ENCODE measurements at places on chromosomes 11 and 22.

DNA sequence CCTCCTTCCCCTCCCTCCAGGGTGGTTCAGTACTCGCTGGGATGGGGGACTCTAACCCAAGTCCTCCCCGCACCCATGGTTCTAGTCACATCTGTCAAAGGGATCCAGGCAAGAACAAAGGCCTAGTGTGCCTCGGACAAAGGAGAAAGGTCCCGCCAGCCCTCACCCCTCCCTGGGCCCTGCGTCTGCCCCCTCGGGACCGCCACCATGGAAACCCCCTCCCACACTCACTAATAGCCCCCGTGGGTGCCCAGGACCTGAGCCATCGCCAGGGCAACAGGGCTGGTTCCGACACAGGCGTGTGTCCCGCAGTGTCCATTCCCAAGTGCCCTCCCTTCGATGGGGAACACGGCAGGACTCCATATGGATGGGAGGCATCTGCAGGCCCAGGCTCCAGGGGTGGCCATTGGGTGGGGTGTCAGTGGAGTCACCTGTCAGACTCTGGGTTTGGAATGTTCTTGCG is 5.1 kb upstream of the CARNS1 start:
- no peak for DNase-seq

DNA sequence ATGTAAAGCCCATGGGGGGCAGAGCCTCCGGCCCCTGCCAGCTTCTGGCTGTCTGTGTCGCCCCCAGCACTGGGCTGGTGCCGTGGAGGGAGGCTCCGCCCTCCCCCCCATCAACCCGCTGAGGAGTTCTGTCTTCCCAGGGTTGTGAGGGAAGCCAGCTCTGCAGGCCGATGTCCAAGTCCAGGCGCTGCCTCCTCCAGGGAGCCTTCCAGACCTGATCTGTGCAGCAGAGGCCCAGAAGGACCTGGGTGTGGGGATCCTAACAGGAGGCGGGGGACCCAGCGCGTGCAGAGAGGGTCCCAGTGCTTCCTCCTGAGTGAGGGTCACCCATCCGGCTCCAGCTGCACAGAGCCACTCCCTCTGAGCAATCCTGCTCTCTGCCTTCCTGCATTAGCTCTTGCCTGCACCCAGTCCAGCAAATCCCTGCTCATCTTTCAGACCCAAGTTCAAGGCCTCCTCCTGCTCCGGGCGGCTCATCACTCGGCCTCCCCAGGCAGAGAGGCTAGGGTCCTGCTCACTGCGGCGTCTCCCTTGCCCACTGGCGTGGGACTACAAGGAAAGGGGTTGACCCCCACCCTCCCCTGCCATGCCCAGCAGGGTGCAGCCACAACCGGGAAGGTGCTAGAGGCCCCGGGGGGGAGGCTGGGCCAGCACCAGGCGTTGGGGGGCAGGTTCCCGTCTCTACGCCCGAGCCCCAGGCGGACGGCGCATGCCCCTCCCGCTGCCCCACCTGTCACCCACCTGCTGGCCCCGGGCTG is 16.4 kb downstream of the PRR33 start:
- no peak for DNase-seq

DNA sequence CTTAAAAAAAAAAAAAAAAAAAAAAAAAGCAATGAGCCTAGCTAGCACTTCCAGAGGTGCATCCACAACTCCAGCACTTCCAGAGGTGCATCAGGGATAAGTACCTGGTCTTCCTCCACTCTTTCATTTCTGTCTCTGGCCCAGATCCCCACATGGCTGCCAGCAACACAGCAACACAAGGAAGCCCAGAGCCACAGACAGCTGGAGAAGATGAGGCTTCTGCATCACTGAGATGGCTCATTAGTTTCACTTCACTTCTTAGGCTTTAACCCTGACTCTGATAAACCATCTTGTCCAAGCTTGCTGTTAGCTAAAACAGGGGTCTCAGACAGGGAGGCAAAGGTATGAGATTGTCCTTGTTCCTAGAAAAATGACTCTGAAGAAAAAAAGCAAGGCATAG is 35.6 kb downstream of the PC start:
- DNase-seq, result no peak

DNA sequence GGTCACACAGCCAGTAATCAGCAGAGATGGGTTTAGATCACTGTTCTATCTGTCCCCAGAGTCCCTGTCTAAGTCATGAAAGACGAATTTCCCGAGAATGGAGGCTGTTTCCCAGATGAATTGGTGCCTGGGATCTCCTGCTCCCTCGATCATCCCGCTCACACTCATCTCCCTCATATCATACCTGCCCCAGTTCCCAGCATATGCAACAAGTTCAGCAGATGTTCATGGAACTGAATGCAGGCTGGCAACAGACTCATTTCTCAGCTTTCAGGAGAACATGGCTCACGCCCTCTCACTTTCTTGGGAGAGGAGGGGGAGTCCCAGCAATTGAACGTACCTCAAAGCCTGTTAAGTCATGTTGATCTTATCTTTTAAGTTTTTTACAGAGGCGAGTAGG is 22.1 kb downstream of the CD6 start:
- no peak for DNase-seq

DNA sequence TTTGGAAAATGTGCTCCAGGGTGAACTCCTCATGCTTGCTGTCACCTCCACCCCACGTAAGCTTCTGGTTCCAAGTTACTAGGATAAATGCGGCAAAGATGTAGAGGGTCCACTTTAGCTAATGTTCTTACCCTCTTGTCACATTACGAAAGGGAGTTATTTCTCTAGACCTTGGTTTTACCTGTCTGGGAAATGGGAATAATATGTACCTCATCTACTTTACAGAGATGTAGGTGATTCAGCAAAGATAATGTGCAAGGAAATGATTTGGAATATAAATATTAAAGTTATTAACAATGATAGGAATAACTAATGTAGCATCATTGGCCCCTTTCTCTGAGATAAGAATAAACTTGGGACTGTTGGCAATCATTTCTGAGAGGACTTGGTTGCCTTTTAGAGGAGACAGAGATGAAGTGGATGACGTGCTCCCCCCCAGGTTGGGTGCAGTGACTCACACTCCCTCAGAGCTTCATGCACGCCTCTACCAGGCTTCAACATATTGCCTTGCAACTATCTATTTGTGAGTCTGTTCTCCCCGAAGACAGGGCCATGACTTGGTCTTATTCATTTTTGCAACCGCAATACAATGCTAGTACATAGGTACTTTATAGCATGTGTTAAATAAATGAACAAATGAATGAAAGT is 97.1 kb downstream of the ME3 start:
- DNase-seq, result no peak

DNA sequence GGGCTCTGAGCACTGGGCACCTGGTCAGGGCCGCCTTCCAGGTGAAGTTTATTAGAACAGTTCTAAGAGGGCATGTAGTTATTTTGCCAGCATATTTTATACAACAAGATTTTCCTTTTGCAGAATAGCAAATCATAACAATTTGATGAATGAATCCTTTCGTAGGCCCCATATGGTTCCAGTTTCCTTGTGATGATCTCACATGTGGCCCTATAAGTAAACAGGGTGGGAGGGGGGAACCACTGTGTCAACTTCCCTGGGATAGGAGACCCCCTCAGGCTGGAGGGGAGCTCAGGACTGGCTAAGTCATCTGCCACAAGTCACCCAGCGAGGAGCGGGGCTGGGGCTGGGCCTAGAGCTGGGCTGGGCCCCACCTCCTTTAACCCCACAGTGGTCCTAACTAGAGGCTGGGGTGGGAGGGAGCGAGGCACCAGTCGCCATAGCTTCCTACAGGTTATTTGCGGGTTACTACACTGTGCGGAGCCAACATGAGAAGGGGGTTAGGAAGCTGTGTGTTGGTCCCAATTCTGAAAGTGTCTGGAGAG is 4.2 kb downstream of the FBLN1 start:
- DNase-seq, result no peak

GRCh38 chr11:12243486-12243885 is 133.1 kb downstream of the MICAL2 start:
- DNase-seq, result no peak

GRCh38 chr11:68933605-68934320 is 30.1 kb downstream of the IGHMBP2 start:
- DNase-seq, result no peak

DNA sequence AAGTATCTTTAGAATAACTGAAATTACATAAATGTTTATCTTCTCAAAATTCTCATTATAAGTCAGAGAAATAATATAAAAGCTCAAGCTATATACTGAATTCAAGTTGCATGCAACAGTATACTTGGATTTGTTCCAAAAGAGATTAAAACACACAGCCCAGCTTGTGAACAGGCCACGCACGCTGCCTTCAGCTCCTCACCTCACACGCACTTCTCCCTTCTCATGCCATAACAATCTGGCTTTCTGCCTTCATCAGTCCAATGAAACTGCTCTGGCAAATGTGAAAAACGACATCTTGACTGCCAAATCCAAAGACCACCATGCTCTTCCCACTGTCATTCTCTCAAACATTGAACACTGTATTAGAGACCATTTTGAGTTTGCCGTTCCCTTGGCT is 22.1 kb downstream of the ATP6V1E1 start:
- DNase-seq, result no peak

DNA sequence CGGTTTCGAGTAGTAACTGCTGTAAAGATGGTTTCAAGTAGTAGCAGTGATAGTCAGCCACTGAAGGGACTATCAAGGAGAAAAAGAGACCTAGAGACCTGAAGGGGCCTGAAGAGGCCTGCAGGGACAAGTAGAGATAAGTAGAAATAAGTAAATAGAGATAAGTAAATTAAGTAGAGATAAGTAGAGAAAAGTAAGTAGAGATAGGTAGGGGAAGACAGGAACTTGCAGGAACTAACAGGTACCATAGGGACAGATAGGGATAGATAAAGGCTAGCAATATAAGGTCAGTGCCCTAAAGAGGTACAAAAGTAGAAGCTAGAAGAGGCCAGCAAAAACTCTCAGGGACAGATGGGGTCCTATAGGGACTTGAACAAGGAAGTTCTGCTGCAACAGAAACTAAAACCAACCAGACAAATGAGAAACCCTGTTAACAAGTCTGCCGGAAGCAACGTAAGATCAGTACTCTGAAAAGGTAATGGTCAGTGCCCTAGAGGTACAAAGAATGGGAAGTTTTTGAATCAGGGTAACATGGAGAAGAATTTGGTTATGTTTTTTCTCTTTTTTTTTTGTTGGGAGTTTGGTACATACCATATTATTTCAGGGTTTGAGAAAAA is 9.6 kb upstream of the SC5D start:
- DNase-seq, result no peak

- DNase-seq, result no peak
Measured at GRCh38 chr11:27718346-27718862, 18.1 kb upstream of the BDNF start.

GRCh38 chr11:111413849-111414248 is 34.8 kb upstream of the POU2AF1 start:
- DNase-seq, result peak; percentile 47

GRCh38 chr22:49305966-49306631 is 521.6 kb downstream of the BRD1 start:
- no peak for DNase-seq

DNA sequence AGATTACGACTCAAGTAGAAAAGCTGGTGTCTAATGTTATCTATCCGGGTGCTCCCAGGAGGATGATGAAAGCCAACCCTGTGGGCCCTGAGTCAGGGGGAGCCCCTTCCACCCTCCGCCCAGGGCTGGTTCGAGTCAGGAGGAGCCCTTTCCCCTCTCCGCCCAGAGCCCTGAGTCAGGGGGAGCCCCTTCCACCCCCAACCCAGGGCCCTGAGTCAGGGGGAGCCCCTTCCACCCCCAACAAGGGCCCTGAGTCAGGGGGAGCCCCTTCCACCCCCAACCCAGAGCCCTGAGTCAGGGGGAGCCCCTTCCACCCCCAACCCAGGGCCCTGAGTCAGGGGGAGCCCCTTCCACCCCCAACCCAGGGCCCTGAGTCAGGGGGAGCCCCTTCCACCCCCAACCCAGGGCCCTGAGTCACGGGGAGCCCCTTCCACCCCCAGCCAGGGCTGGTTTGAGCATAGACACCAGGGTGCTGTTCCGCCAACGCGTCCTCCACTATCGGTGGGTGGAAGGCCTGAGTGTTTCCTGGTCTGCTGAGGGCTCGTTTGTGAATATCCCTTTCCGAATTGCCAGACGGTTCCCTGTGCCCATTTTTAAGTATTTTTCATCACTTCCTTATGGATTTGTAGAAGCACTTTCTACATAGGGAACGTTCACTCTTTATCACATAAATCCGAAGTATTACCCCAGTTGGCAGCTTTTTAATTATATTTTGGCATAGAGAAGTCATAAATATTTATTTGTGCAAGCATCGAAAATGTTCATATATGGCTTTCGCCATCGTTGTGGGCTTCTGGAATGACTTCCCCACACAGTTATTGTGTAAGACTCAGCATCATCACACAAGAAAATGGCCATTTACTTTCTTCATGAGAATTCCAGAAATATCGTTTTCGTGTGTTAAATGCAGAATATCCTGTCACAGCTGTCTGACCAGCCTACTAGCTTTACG is 380.6 kb downstream of the BRD1 start:
- peak; percentile 27 for DNase-seq

DNA sequence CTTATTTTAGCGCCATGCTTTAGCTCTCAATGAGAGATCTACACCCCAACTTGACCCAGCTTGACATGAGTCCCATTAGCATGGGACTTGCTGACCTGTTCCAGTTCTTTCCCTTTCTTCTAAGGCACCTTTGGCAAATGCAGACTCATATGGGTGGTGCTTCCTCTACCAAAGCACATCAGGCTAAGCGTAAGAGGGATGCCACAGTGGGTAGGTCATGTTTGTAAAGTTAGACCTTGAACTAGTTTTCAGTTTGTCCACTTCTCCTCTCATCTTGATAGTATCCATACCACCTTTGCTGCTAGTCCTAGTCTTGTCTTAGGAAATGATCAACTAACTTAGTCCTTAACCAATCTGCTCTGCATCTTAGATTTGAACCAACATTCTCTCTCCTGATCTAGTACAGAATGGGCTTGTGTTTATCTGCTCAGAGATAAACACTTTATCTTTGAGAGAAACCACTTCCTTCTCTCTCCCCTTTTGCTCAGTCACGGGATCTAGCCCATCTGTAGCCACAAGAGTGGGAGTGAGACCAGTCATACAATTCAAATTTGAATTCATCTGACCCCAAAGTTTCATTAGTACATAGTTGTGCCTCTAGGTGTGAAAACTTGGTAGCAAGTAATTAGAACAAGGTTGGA is 72.1 kb upstream of the CD44 start:
- DNase-seq, result no peak

DNA sequence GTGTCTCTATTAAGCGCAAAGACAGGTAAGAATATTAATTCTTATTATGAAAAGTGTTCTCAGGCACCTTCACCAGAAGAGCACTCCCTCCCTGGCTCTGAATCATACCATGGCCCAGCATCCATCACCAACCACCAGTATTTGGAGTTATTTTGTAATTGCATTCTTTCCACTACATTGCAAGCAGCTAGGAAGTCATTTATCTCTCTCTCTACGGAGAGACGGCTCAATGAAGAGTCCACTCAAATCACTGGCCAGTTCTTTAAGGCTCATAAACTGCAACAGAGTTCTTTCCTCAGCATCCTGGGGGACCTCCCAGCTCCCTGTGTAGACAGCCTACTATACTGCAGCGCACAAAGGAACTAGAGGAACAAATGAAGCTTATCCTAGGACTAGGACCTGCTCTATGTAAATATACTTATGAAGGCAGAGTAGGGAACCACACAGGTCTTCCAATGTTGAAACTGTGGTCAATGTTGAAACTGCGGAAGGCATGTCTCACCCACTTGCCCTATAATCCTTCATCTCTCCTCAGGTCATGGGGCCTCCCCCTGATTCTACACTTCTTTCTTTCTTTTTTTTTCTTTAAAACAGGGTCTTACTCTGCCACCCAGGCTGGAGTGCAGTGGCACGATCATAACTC is 63.4 kb downstream of the AAMDC start:
- DNase-seq, result no peak

GRCh38 chr22:34960005-34960404 is 106.0 kb upstream of the ISX start:
- no peak for DNase-seq

GRCh38 chr22:36409911-36410756 is 22.4 kb upstream of the MYH9 start:
- DNase-seq, result peak; percentile 69
